Nephron progenitor cell (in vitro differentiated cells): ENCODE measurements at places on chromosomes 4 and X.

- peak; percentile 30 for DNase-seq
Observed at GRCh38 chrX:74931214-74931613, 6.0 kb upstream of the NEXMIF start.

- no peak for DNase-seq
Observed at GRCh38 chr4:126687655-126688358, 945.0 kb upstream of the INTU start.

- no peak for DNase-seq
Observed at GRCh38 chr4:2839060-2839459, 4.6 kb upstream of the ADD1 start.

DNA sequence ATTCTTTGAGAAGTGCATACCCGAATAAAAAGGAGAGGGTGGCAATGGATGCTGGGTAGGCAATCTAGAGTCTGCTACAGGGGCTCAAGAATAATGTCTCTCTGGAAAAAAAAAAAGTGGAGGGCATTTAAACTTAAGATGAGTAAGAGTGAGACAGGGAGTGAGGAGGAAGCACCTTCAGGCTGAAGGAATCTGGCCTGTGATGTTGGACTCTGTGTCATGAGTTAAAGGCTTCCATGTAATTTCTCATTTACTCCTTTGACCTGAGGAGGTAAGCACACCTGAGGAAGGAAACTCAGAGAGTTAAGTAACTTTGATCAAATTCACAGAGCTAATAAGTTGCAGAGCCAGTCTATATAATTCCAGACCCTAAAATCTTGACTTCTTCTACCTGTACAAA, 3.2 kb upstream of the PRKG2 start:
- no peak for DNase-seq

- DNase-seq = no peak
Observed at GRCh38 chrX:100695302-100695701, 36.6 kb downstream of the SYTL4 start.

DNA sequence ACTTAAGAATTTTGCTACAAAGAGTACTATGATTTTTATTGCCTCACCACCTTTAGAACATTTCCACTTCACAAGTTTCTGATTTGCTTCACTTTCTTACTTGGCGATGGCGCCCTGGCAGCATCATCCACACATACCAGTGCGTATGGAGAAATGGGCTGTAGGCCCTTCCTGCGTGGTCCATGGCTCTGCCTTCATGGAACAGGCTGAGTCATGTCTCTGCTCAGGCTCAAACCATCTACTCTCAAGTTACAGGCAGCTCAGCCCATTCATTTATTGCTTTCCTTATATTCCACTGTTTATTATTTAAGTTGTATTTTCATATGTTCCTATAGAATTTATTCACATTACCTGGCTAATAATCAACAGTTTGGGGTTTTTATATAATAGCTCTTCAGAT, 21.1 kb downstream of the CASP3 start:
- DNase-seq = no peak

GRCh38 chr4:108171339-108172230, 2.9 kb upstream of the LEF1 start:
- DNase-seq = peak; percentile 64

DNA sequence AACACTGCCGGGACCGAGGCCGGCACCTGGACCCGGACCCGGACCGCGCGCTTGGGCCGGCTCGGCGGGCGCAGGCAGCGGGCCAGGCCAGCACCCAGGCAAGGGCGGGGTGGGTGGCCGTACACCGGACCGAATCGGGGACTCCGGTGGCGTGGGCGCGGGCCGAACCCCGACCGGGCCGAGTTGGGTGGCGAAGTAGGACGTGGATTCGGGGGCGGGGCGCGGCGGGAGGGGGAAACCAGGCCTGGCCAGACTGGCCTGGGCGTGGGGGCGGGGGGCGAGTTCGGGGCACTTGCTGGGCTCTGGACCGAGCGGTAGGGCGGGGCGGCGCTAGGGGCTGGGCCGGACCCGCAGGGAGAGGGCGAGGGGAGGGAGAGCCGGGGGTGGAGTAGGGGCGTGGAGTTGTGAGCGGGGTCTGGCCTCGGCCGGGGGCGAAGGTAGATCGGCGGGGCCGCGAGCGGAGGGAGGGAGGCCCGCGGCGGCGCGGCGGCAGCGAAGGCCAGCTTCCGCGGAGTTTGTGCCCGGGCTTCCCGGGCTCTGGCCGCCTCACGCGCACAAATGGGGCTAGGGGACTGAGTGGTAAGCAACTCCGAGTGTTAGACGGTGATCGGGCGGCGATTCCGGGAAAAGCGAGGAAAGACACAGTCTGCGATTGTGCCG, 1.8 kb upstream of the BCORL1 start:
- peak; percentile 73 for DNase-seq

- no peak for DNase-seq
Observed at GRCh38 chrX:2549876-2550275, 49.1 kb upstream of the DHRSX start.

- no peak for DNase-seq
Observed at GRCh38 chr4:97104006-97104405, 1039.3 kb downstream of the STPG2 start.

DNA sequence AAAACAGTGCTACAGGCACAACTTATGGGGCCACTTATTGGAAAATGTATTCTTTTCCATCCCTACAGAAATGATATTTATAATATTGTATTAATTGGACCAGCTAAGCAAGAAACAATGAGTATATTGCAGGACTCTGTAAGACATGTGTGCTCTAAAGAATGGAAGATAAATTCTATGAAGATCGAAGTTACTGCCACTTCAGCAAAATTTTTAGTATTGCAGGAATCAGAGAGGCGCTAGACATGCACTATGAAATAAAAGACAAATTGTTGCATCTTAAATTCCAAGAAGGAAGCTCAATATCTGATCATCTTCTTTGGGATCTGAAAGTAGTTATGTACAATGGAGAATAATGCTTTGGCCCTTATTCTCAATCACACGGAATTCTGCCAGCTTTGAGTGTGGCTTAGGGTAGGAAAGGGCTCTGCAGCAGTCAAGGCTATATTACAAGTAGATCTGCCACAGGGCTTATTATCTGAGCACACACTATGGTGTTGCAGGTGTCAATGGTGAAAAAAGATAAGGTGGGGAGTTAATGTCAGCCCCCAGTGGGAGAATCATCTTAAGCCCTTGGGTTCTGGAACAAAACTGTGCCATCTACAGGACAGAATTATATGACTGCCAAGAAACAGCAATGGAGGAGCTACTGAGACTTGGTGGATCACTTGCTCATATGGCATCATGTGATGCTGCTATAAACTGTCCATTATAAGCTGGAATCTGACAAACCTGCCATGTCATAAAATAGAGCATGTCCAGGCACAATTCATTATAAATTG, 334.0 kb upstream of the NDST3 start:
- DNase-seq = no peak

GRCh38 chrX:40008791-40009461, 88.8 kb downstream of the BCOR start:
- DNase-seq = peak; percentile 59

DNA sequence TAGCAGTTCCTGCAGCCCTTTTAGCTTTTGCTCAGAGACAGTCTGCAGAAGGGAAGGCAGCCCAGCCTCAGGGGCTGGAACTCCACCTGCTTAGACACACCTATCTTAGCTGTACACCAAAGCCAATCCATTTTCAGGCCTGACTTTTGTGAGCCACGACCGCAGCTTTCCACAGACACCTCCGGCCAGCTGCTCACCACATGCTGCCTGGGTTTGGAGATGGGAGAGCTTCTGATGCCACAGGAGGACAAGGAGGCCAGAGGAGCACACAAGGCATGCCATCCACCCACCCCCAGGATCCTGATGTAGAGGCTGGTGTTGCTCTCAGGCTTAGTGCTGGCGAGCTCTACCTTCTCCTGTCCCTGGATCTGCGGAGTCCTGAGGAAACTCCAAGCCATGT, 141.8 kb upstream of the NALF2 start:
- DNase-seq = no peak

GRCh38 chrX:85964744-85965143, 82.6 kb downstream of the CHM start:
- no peak for DNase-seq
